ENCODE measurements at places on chromosomes 7 and 10.

GRCh38 chr10:79111846-79112614, 43.3 kb downstream of the ZMIZ1 start:
- no peak for DNase-seq

DNA sequence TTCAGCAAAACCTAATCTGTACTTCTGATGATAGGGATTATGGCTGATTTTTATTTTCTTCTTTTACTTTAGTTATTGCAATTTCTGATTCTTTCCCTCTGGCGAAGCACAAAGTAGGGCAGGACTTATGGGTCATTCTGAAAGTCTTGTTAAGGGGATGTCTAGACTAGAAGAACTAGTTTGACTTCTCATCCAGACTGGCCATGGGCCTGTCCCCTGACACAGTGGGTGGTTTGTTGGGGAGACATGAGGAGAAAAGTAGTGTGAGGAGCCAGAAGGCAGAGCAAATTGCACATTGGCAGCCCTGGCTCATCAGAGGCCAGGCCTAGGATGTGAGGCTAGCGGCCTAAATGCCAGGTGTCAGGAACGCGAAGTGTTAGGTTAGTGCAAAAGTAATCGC, 152.8 kb downstream of the RTKN2 start:
- DNase-seq = no peak

DNA sequence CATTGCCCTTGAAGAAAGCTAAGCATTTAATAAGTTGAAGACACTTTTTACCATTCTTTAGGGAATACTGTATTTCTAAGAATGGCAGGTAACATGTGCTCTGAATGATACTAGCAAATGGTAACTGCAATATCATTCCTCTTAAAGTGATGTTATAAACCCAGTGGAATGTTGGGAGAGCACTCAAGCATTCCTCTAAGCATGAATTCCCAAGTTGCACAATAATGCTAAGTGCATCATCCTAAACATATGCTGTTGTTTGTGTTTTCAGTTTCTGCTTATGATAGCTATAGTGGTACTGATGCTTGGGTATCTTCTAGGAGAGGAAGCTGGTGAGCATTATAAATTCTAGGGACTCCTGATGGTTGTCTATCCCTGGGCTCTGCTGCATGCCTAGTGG, 673.9 kb downstream of the PHTF2 start:
- no peak for DNase-seq

DNA sequence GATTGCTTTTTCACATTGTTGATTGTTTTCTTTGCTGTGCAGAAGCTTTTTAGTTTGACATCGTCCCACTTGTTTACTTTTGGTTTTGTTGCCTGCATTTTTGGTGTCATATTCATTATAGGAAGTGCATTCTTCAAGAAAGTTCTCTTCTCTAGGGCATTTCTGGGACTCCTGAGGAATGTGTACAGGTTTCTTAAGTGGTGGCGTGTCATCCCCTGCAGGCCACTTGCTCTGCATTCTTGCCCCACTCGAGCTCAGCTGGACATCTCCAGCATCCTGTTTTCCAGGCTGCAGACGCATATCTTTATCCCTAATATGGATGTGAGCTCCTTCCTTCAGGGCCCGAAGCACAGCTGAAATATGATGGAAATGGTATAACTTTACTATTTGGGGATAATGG, 255.6 kb upstream of the HABP2 start:
- peak; percentile 41 for DNase-seq

GRCh38 chr7:29408841-29409243, 154.8 kb upstream of the PRR15 start:
- peak; percentile 65 for DNase-seq

GRCh38 chr10:24034571-24034970, 174.4 kb upstream of the KIAA1217 start:
- DNase-seq = no peak

- DNase-seq = no peak
These were observed 22.6 kb downstream of the COL28A1 start for GRCh38 chr7:7512861-7513597.

GRCh38 chr7:135620980-135621850, 41.1 kb upstream of the STMP1 start:
- DNase-seq = peak; percentile 93

GRCh38 chr10:89645742-89646172, 715 bp upstream of the PANK1 start:
- no peak for DNase-seq

- no peak for DNase-seq
These were observed 331.7 kb downstream of the XPNPEP1 start for GRCh38 chr10:109591601-109592000.

DNA sequence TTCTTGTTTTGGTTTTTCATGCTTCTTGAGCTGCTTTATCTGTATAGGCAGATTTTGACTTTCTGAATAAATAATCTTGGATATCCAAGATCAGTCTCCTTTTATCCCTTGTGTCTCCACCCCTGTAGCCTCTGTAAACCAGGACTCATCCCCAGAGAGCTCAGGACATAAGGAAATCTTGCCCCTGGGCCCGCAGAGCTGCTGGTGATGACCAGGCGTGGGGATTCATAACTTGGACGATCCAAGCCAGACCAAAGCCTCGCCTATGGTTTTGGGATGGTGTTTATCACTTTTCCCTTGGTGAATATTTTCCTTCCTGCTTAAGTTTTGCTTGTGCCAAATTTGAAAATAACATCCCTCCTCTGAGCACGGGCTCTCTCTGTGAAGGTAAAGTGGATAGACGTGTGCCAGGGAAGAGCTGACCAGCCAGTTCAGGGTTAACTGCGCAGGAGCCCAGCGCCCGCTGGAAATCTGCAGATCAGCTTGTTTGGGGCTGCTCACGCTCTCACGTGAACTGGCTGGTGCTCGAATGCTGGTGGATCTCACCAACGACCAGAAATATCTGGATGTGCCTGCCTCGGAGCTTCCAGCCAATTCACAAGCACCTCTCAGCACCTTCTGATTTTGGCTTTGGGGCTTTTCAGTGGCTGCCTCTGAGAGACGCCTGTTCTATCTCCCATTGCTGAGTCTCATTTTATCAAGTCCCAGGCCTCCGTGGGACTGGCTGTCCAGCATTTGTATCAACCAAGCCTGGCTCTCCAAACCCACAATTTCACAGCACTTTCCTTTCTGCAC, 132.1 kb upstream of the BTBD16 start:
- no peak for DNase-seq

- no peak for DNase-seq
These were observed 554.7 kb downstream of the SORCS3 start for GRCh38 chr10:105195831-105196230.

DNA sequence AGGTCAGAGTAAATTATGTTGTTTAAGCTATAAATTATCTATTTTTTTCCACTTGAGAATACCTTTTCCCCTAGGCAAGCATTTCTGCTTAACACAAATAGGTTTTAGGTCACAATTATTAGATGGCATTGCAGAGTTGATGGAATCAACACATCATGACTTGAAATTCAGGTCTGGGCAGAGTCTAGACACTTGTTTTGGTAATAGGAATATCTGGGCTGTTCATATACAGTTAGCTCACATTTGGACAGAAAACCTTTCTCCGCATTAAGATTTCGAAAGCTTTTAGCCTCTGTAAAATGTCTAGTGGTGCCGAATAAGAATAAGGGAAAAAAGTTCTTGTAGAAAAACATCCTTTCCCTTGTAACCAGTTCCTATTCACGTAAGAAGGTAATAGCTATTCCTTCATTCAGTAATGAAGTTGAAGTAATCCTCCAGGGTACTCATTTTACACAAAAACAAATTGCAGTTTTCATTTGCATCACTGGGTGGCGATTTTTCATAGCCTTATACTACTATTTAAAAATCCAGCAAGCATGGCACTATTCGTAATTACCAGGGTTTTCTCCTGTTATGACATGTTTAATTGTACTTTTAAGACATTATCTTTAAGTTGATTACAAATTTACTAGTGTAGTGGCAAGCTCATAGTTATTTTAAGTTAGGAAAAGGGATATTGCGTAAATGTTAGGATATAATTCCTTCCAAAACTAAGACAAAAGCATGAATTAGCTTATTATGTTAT, 37.0 kb downstream of the RPA3 start:
- DNase-seq = peak; percentile 82

GRCh38 chr7:34939175-34939574, 98.1 kb downstream of the DPY19L1 start:
- DNase-seq = peak; percentile 78

DNA sequence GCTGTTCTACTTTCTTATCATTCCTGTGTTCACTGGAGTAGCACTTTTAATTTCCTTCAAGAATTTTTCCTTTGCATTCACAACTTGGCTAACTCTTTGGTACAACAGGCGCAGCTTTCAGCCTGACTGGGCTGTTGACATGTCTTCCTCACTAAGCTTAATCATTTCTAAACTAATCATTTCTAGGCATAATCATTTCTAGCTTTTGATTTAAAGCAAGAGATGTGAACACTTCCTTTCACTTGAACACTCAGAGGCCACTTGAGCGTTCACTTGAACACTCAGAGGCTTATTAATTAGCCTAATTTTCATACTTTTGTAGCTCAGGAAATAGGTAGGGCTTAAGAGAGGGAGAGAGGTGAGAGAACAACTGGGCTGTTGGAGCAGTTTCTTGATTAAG, 15.9 kb downstream of the C10orf90 start:
- no peak for DNase-seq

DNA sequence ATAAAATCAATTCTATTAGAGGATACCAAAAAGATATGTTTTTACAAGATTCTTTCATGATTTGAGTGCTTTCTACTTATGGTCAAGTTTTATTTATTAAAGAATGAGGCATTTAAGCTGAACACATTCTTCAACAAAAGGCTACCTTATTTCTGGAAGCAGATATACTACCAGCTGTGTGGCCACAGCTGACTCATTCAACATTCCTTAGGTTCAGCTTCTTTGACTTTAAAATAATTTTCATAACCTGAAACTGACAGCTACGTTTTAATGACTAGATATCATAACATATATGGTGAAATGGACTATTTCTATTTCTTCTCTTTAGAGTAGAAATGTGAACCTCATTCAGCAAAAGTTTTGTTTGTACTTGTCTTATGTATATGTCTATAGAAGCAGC, 414.2 kb upstream of the SEMA3C start:
- peak; percentile 76 for DNase-seq

GRCh38 chr7:7798510-7798909, 80.1 kb upstream of the RPA3 start:
- no peak for DNase-seq

- no peak for DNase-seq
These were observed 555.7 kb downstream of the PTPRN2 start for GRCh38 chr7:158031867-158032308.

DNA sequence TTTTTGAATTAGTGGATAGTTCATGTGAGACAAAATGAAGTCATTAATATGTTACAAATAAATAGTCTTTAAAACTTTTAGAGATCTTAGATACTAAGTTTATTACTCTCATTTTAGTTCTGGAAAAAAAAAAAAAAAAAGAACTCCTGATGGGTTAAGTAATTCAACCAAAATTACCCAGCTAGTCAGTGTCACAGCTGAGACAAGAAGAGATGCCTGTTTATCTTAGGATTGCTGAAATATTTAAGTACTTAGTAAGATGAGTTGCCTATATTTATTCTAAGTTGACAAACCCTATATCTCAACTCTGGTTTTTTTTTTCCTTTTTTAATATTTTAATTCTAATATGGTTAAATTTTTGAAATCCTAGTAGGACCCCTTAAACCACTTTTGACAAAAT, 781.0 kb upstream of the LRRN3 start:
- DNase-seq = peak; percentile 37

DNA sequence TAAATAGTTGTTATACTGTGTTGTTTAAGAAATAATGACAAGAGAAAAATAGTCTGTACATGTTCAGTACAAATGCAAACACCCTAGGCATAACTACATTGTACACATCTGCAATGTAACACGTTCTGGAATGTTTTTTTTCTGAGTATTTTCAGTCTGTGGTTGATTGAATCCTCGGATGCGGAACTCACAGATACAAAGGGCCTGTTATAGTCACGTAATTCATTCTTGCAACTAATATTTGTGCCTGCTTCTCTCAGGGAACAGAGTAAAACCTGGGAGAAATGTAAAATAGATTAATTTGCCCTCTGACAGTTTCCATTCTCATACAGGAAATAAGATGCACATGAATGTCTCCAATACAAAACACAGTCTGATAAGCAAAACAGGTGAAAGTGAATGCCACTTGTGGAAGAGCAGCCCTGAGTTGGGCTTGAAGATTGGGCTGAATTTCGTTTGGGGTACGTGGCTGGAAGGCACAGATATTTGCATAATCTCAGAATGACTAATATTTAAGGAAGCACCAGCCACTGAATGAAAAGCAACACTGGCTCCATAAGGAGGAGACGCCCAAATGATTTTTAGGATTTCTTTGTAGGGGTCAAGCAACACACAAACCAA, 19.1 kb downstream of the DENND2A start:
- DNase-seq = peak; percentile 68

DNA sequence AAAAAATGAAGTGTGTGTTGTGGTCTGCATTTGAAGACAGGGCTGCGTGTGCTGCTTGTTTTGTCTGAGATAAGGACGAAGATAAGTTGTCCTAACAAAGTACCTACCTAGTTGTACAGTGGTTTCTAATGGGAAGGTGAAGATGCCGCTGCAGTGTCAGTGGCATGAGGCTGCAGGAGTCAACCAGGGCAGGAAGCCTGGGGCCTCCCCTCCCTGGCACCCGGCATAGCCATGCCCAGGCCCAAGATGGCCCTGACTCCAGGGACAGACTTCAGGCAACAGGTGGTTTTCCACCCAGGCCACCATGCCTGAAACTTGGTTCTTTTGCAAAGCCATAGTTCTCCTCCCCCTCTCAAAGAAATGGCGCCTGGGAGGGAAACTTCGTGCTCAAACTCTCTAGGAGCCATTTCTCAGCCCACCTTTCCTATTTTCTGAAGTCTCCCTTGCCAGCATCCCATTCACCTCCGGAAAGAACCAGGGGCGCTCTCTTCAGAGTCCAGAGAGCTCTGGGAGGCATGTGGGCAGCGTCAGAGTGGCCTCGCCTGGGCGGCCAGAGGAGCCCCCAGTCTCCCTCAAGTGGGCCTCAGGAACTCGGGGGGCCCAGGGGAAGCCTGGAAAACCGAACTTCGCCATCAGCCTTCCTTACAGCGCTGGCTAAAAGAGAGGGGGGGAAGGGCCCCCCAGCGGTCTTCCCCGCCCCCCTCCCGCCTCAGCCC, 2.1 kb upstream of the KAT6B start:
- DNase-seq = no peak

GRCh38 chr7:40647719-40648118, 512.9 kb downstream of the SUGCT start:
- DNase-seq = peak; percentile 3

- no peak for DNase-seq
These were observed 30.0 kb upstream of the FERD3L start for GRCh38 chr7:19175241-19175640.

DNA sequence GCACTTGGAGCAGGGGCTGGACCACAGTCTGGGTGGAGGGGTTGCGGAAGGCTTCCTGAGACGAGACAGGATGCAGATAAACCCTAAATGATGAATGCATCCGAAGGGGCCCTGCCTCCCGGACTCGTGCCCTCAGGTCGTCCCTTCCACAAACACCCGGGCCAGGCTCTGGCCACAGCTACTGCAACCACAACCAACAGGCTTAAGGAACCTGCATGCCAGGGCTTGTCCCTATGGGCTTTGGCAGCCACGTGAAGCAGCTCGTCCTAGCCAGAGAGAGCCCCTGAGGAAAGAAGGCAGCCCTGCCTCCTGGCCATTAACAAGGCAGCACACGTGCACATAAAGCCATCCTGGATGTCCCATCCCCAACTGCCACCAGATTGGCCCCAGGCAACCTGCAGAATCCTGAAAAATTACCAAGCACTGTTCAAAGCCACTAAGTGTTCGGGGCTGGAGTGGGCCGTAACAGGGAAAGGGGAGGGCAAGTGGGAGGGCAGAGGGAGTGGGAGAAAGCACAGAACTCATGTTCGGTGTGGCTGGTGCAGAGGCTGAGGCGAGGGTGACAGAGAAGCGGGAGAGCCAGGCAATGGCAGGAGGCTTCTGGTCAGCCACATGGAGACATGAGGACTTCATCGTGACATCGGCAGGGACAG, 62.7 kb downstream of the MAD1L1 start:
- DNase-seq = no peak
